Osteocyte (in vitro differentiated cells): ENCODE measurements at places on chromosomes 16 and 17. TPM values are rescaled to one million over a fixed set of nuclear protein-coding genes. Genes with fewer than 3 reads are reported as not detected.

Gene SLC16A6
- 2.1 and 2.7 TPM in 2 replicates for total RNA-seq

Gene CACNG1
- not detected in 2 replicates for total RNA-seq

Gene TEKT1
- total RNA-seq, result not detected in 2 replicates

Gene CCL7
- total RNA-seq, result not detected in 2 replicates

- DNase-seq, result no peak
- H3K4me3 ChIP-seq, result no peak overlapping the region
- H3K4me1 ChIP-seq, result peaks cover 55% of the 10 kb centered on the region
- H3K36me3 ChIP-seq, result peaks cover 10% of the 10 kb centered on the region
- no peak overlapping the region for H3K27ac ChIP-seq
- no peaks in the 10 kb centered on the region for H3K27me3 ChIP-seq
These were observed 37.6 kb downstream of the TEX2 start for GRCh38 chr17:64225410-64225809.

GRCh38 chr17:50865060-50865867 is 890 bp downstream of the TOB1 start:
- H3K4me1 ChIP-seq, result peaks cover 35% of the 10 kb centered on the region
- DNase-seq, result peak; percentile 87
- no peaks in the 10 kb centered on the region for H3K27me3 ChIP-seq
- peaks cover 14% of the 10 kb centered on the region for H3K36me3 ChIP-seq
- H3K4me3 ChIP-seq, result peak overlapping the region; percentile 90

GRCh38 chr16:83862661-83863060 is 36.3 kb upstream of the MLYCD start:
- H3K27me3 ChIP-seq, result peaks cover 54% of the 10 kb centered on the region
- no peaks in the 10 kb centered on the region for H3K4me1 ChIP-seq
- H3K36me3 ChIP-seq, result no peaks in the 10 kb centered on the region
- H3K27ac ChIP-seq, result no peak overlapping the region
- H3K4me3 ChIP-seq, result no peak overlapping the region

GRCh38 chr17:67270416-67270815 is 25.4 kb upstream of the HELZ start:
- no peak overlapping the region for H3K4me3 ChIP-seq
- no peaks in the 10 kb centered on the region for H3K36me3 ChIP-seq
- no peaks in the 10 kb centered on the region for H3K27me3 ChIP-seq
- H3K4me1 ChIP-seq, result no peaks in the 10 kb centered on the region

Gene TAT
- not detected in 2 replicates for total RNA-seq

- DNase-seq, result no peak
- no peak overlapping the region for H3K4me3 ChIP-seq
- no peak overlapping the region for H3K27ac ChIP-seq
These were observed 25.5 kb upstream of the PMP22 start for GRCh38 chr17:15290605-15291004.

- no peaks in the 10 kb centered on the region for H3K27me3 ChIP-seq
- DNase-seq, result no peak
- no peaks in the 10 kb centered on the region for H3K4me1 ChIP-seq
- no peak overlapping the region for H3K27ac ChIP-seq
These were observed 373.7 kb downstream of the SOX9 start for GRCh38 chr17:72494566-72494965.

GRCh38 chr17:71444078-71444477 is 676.7 kb upstream of the SOX9 start:
- no peak overlapping the region for H3K27ac ChIP-seq
- H3K27me3 ChIP-seq, result no peaks in the 10 kb centered on the region
- no peak for DNase-seq
- peaks cover 23% of the 10 kb centered on the region for H3K4me1 ChIP-seq
- H3K4me3 ChIP-seq, result no peak overlapping the region
- H3K36me3 ChIP-seq, result no peaks in the 10 kb centered on the region

Gene GDPD3
- total RNA-seq, result 3.2 and 3.6 TPM in 2 replicates

- no peaks in the 10 kb centered on the region for H3K4me1 ChIP-seq
- H3K27ac ChIP-seq, result no peak overlapping the region
- no peak overlapping the region for H3K4me3 ChIP-seq
These were observed 29.8 kb downstream of the POLR2A start for GRCh38 chr17:7513850-7514419.

- no peak overlapping the region for H3K27ac ChIP-seq
- H3K27me3 ChIP-seq, result peaks cover 15% of the 10 kb centered on the region
- no peak overlapping the region for H3K4me3 ChIP-seq
- no peaks in the 10 kb centered on the region for H3K4me1 ChIP-seq
- no peak for DNase-seq
These were observed 96.6 kb downstream of the MRM1 start for GRCh38 chr17:36697903-36698530.

DNA sequence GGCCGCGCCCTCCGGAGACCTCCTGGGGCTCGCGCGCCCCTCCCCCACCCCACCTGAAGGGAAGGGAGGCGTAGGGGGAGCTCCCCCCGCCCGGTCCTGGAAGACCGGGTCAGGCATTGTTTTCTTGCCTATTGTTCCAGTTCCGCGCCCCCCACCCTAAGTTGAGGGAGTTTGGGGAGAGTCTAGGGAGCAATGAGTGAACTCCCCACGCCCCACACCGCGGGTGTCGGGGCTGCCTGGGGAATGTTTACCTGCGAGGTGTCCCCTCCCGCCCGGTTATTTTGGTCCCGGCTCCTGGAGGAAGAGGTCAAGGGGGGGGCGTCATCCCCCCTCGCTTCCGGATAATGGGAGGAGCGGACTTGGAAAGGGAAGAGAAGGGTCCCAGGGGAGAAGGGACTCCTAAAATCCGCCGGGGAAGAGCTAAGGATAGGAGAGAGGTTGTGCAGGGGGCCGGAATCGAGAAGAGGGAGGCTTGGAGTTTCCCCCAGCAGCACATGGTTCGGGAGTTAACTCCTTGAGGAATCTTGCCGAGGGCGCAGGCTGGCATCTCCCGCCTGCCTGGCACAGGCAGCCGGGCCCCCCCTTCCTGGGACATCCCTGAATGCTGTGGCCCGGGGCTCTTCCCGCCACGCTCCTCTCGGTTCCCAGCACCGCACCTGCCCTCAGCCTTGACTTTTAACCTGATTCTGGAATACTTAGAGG is 881 bp downstream of the MLLT6 start:
- peaks cover 17% of the 10 kb centered on the region for H3K36me3 ChIP-seq
- no peaks in the 10 kb centered on the region for H3K27me3 ChIP-seq
- H3K4me3 ChIP-seq, result peak overlapping the region; percentile 88
- peaks cover 50% of the 10 kb centered on the region for H3K4me1 ChIP-seq

- H3K27ac ChIP-seq, result peak overlapping the region; percentile 42
- H3K4me1 ChIP-seq, result peaks cover 29% of the 10 kb centered on the region
- no peak overlapping the region for H3K4me3 ChIP-seq
- no peaks in the 10 kb centered on the region for H3K27me3 ChIP-seq
- DNase-seq, result no peak
These were observed 183.7 kb downstream of the FOXL1 start for GRCh38 chr16:86762095-86762494.

Gene LDHD
- 1.2 and 1.3 TPM in 2 replicates for total RNA-seq

- H3K27me3 ChIP-seq, result peaks cover 39% of the 10 kb centered on the region
- no peak overlapping the region for H3K4me3 ChIP-seq
- H3K36me3 ChIP-seq, result no peaks in the 10 kb centered on the region
- no peak overlapping the region for H3K27ac ChIP-seq
- H3K4me1 ChIP-seq, result peaks cover 8% of the 10 kb centered on the region
- DNase-seq, result no peak
These were observed 24.6 kb downstream of the NECAB2 start for GRCh38 chr16:83992624-83993023.

DNA sequence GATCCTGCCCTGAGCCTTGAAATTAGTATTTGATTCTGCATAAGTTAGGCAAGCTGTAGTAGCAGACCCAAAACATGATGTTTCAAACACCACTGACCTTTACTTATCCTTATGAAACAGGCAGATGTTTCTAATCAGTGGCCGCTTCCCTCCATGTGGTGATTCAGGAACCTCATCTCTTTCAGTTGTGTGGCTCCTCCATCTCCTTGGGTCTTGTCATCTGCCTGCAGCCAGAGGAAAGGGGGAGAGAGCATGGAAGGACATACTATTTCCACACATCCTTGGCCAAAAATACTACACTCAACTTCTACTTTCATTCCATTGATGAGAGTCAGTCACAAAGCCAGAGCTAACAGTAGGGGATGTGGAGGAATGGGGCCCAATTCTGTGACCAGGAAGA is 41.6 kb upstream of the IRX6 start:
- H3K4me1 ChIP-seq, result peaks cover 66% of the 10 kb centered on the region
- no peak for DNase-seq
- H3K27me3 ChIP-seq, result peaks cover 6% of the 10 kb centered on the region

- H3K27me3 ChIP-seq, result no peaks in the 10 kb centered on the region
- no peak overlapping the region for H3K27ac ChIP-seq
- peaks cover 34% of the 10 kb centered on the region for H3K4me1 ChIP-seq
These were observed 49.9 kb upstream of the TANGO6 start for GRCh38 chr16:68793401-68793857.

GRCh38 chr17:40373324-40373723 is 8.8 kb upstream of the GJD3 start:
- no peak for DNase-seq
- H3K4me1 ChIP-seq, result no peaks in the 10 kb centered on the region
- H3K36me3 ChIP-seq, result no peaks in the 10 kb centered on the region
- no peak overlapping the region for H3K27ac ChIP-seq
- no peaks in the 10 kb centered on the region for H3K27me3 ChIP-seq
- H3K4me3 ChIP-seq, result no peak overlapping the region

GRCh38 chr16:89093602-89094251 is at the start of gene ACSF3:
Gene ACSF3, plus strand, starts transcription at chr16:89093852. Its CDS starts 6,830 bp downstream, at chr16:89100682.
- H3K36me3 ChIP-seq, result no peaks in the 10 kb centered on the region
- DNase-seq, result no peak
- H3K27me3 ChIP-seq, result peaks cover 23% of the 10 kb centered on the region

Gene BRIP1
- total RNA-seq, result 4.6 and 6.0 TPM in 2 replicates

Gene GGA3
- 34.3 and 34.6 TPM in 2 replicates for total RNA-seq

DNA sequence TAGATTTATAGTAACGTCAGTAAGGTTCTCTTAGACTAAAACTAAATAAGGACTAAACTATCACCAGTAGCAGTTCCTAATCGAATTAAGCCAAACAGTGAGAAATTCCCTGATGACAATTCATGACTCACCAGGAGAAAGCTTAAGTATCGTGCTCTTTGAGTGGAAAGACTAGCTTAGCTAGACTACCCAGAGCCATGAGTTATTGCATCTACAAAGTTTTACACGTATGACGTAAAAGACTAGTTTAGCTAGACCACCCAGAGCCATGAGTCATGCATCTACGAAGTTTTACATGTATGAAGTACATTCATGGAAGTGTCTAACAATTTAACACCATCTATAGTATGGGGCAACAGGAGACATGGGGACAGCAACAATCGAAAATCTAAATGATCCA is 36.6 kb downstream of the UBE2G1 start:
- H3K27ac ChIP-seq, result peak overlapping the region; percentile 82
- DNase-seq, result no peak
- H3K27me3 ChIP-seq, result no peaks in the 10 kb centered on the region
- H3K36me3 ChIP-seq, result peaks cover 8% of the 10 kb centered on the region
- H3K4me3 ChIP-seq, result no peak overlapping the region

Gene SARM1
- 27.8 and 31.7 TPM in 2 replicates for total RNA-seq

DNA sequence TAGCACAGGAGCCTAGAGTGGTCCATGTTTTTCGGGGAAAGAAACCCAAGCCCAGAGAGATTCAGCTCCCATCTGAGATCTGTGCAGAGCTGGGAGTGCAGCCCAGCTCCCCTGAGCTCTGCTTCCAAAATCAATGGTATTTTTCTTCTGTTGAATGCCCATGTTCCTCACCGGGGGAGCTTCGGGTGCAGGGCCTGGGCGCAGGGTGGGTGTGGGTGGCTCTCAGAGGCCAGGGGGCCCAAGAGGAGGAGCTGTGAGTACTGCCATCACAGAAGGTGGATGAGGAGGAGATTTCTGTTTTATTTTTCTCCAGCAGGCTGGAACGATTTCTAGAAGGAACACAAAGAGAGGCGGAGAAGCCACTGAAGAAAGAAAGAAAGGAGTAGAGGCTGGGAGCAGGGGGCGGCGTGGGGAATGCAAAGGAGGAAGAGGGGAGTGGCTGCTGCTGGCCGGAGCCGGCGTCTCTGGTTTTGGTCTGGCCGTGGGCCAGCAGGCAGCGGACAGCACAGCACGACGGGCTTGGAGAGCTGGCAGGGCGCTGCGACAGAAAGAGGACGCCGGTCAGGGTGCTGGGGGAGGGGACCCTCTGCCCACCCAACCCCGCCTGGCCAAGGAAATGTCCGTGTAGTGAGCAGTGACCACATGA is 76.2 kb upstream of the KSR1 start:
- DNase-seq, result peak; percentile 90
- peak overlapping the region; percentile 62 for H3K4me3 ChIP-seq
- peaks cover 65% of the 10 kb centered on the region for H3K4me1 ChIP-seq
- H3K27ac ChIP-seq, result peak overlapping the region; percentile 85

GRCh38 chr16:86286991-86287663 is 223.2 kb upstream of the FOXF1 start:
- DNase-seq, result peak; percentile 82
- no peaks in the 10 kb centered on the region for H3K4me1 ChIP-seq
- H3K27ac ChIP-seq, result no peak overlapping the region

DNA sequence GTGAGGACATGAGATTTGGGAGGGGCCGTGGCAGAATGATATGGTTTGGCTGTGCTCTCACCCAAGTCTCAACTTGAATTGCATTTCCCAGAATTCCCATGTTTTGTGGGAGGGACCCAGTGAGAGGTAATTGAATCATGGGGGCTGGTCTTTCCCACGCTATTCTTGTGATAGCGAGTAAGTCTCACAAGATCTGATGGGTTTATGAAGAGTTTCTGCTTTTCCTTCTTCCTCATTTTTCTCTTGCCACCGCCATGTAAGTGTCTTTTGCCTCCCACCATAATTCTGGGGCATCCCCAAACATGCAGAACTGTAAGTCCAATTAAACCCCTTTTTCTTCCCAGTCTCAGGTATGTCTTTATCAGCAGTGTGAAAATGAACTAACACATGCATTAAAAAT is 40.6 kb downstream of the CCT6B start:
- no peaks in the 10 kb centered on the region for H3K36me3 ChIP-seq
- H3K27me3 ChIP-seq, result no peaks in the 10 kb centered on the region
- no peak overlapping the region for H3K4me3 ChIP-seq
- DNase-seq, result no peak

DNA sequence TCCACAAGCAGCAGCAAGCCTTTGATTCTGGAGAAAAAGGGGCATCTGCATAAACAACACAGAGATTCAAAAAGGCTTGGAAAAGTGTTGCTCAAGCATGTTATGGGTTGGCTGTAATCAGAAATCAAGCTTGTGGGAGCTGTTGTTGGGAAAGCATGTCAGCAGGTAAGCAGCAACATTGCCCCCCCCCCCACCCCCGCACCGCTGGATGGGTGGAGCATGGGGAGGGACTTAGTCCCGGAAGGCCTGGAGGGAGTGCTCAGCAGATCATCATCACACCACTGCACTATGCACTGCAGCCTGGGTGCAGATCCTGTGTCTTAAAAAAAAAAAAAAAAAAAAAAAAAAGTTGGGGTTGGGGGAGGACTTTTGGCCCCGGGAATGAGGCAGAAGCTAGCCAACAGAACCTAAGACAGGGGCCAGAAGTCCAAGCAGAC is 16.8 kb upstream of the AKAP1 start:
- H3K4me3 ChIP-seq, result no peak overlapping the region
- H3K36me3 ChIP-seq, result no peaks in the 10 kb centered on the region
- H3K4me1 ChIP-seq, result peaks cover 16% of the 10 kb centered on the region
